ENCODE measurements at places on chromosomes 5 and 9.
A peak's percentile ranks its signal among the peaks of the same experiment; 100 is the strongest.

DNA sequence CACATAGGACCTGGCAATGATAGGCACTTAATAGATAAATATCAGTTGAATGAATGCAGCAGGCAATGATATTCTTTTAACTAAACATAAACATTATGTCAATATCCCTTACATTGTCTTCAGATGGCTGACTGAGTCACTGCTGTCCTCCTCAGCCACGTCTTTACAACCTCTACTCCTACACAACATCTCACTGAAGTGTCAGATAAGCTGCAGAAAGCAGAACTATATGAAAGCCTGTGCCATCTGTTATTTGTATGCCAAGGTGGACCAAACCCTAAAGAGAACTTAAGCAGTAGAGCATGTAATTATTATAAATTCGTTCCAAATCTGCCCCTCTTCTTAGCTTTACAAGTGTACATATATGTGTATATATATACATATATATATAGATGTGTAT lies 271.2 kb downstream of the RASEF start:
- no peak for DNase-seq

DNA sequence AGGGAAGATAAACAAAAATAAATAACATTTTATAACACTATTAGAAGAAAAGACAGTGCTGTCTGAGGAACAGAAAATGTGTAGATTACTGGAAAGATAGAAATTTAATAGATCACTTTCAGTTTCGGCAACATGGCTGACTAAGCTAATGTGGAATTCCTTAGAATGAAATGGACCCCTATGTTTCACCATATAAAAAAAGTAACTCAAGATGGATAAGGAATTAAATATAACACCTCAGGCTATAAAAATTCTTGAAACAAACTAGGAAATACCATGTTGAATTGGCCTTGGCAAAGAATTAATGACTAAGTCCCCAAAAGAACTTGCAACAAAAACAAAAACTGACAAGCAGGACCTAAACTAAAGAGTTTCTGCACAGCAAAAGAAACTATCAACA lies 558.3 kb downstream of the CHSY3 start:
- DNase-seq: no peak

- DNase-seq: no peak
Observed at GRCh38 chr5:107092695-107093094, 578.0 kb downstream of the EFNA5 start.

DNA sequence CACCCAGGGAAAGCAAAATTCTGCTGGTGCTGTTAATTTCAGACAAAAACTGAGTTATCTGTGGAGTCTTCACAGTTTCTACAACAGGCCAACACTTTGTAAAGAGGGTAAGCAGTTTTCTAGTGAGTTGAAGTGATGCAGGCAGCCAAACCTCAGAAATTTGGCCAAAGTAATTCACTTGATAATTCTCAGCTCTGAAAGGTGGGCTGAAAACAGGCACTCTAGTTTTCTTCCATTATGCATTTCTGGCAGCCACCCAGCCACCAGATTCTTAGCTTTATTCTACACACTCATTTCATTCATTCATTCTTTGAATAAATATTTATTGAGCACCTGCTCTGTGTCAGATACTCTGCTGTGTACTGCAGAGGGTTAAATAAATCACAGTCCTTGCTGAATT lies 184.2 kb downstream of the RAB3C start:
- DNase-seq: no peak

DNA sequence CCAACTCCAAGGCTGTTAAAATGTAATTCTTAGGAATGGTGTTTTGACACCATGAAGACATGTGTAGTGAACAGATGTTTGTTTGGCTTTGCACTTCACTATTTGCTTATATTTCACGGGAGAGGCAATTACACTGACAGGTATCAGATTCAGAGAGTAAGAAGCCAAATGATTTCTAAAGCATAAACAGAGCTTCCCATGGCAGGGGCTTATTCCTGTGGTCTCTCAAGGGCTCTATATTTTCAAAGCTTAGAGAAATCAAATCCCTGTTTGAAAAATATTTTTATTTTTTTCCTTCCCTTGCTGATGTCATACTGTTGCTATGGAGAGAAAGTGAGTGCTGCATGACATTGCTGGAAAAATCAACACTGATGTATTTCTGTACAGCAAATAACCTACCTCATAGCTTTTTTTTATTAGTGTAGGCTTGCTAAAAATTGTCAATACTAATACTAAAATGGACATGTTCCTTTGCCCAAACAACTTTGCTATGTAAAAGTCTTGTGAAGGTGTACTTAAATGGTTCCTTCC lies 161.4 kb downstream of the GIN1 start:
- DNase-seq: no peak

- peak; percentile 63 for DNase-seq
Observed at GRCh38 chr9:94178927-94179326, 80.2 kb upstream of the ZNF169 start.

DNA sequence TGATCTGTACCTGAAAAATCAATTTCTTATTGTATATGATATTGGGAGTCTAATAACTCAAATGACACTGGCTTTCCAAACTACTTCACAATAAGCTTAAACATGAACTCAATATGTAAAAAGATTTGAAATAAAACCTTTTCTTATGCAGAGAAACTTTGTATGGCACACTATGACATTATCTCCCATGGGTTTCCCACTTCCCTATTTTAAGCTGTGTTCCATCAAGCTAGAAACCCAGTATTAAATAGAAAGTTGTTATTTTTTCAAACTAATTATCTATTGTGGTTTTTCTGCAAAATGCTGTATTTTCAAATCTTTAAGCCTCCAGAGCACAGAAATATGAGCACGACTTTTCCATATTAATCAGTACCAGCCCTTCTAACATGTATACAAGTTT lies 174.7 kb downstream of the NFIB start:
- DNase-seq: no peak

DNA sequence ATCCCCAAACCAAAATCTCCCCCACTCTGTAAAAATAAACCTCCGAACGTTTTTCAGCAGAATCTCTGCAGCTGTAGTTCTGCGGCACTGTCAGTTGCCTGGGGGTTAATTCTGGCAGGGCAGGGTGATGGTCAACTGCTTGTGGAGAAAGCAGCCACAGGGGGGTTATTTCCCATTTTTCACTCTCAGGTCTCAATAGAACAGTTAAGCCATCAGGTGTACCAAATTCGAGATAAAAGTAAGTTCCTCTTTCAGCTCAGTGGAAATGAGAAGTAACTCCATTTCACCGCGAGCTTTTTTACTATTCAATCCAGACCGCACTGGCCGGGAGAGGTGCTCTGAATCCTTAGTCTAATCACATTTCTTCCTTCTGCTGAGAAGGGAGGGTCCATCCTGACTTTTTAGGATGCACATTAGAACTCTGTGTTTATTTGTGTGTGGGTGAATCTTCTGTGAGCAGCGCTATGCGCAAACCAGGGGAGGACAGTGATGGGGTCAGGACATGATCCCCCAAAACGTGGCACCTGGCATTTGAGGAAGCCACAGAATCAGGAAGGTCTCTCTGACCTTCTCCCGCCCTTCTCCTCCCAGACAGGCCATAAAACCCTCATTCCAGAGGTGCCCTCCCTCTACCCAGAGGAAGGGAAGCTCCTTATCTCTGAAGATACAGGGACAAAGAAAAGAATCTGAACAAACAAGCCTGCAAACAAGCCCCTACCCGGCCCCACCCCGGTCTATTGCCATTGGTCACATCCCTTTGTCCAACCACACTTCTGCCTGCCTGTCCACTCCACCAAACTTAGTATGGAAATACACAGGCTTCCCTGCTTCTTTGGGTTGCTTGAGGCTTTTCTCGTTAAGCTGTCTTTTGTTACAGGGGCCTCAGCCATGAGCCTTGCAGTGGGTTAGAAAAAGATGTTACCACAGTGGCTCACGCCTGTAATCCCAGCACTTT lies 229.0 kb downstream of the ROR2 start:
- no peak for DNase-seq

DNA sequence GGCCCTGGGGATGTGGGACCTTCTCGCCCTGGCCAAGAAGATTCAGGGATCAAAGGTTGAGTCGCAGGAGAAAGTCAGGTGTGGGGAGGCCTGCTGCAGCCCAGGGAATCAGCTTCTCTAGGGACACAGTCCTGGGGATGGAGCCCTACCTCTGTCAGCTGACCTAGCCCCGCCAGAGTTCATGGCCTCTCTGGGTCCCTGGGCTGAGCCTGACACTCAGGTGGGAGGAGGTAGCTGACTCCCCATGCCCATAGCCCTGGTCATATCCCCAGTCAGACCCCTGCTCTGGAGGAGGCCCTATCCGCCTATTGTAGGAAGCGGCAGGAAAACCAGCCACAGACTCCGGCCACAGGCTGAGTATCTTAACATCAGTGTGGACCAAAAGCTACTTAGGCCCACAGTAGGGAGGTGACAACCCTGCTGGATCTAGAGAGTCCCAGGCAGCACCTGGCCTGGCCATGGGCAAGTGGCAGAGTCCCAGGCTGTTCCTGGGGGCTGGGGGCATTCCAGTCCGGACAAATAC lies 15.0 kb upstream of the MRNIP start:
- DNase-seq: no peak

Measured in activated CD4-positive, alpha-beta T cell treated with anti-CD3 and anti-CD28 coated beads, Interleukin-2, Interleukin-6, amounts not matched to agents 100 ng/mL and 50 ng/mL, durations not matched to agents 16 hours and 8 hours (primary cell).